NCI-H748 treated with DMSO at 0.1 percent for 48 hours (cell line): ENCODE measurements at places on chromosomes 6 and 20.

DNA sequence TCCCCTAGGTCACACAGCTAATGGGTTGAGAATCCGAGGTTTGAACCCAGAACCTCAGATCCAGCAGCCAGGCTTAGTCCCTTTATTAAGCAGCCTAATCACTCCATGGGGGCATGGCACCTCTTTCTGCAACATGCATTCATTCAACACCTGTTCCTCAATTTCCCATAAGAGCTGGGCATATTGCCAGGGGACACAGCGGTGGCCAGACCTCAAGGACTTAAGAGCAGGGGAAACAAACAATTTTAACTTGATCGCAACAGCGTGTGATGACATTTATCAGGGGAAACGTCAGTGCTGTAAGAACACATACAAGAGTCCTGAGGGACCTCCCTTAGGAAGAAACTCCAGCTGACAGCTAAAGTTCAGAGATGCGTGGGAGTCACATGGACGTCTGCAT, 267.4 kb upstream of the CDH4 start:
- peak; percentile 75 for DNase-seq

- no peak for DNase-seq
These were observed 454.9 kb downstream of the PTPRT start for GRCh38 chr20:42734660-42735368.

DNA sequence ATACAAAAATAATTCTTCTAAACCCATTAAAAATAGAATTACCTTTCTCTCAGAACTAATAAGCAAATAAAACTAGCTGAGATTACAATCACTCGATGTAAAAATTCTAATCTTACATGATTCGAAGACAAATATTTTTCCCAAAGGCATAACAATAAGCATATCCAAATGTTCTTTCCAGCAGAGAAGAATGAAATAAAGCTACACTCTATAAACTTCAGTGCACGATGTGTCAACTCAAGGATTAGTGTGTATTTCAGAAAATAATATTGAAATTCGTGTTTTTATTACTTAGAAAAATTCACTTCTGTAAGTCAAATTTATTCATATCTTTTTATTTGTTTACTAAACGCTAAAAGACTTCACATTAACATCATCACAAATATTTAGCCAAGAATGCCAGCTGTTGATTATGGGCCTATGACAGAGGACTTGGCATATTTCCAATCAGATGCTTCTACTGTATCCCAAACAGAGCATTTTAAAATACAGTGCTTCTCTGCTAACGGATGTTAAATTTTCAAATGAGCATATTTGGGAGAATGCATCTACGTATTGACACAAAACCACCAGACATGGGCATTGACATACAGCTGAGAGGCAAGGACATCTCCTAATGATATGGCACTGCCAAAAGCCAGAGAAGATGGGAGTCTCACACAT, 54.7 kb upstream of the PDE7B start:
- DNase-seq = no peak

- DNase-seq = no peak
These were observed 95.1 kb downstream of the MMS22L start for GRCh38 chr6:97187951-97188350.

DNA sequence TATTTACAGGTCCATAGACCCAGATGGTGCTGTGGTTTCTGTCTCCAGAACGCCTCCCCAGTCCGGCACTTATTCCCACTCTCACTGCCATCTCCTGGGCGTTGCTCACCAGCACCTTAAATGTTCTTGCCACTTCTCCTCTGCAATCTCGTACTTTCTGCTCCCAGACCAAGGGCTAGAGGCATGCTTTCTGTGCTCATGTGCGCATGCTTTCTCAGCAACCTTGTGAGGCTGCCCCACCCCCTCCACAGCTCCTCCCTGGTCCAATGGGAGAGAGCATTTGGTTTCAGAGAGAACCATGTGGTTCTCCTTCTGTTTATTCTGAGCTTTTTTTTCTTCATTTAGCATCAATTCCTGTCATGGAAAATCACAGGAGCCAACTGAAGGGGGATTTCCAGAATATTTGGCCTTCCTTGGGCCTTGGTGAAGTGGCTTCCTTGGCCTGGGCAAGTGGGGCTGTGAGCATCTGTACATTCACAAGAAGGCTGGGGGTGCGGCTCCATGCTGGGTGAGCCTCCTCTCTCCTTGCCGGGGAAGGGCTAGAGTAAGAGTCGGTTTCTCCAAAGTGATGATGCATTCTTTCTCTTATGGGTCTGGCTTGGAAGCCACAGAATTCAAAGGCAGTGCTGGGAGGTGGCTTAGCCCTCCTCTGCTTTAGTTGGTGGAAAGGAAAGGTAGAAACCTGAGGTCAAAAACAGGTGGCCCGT, 66.6 kb downstream of the PHACTR3 start:
- DNase-seq = no peak

DNA sequence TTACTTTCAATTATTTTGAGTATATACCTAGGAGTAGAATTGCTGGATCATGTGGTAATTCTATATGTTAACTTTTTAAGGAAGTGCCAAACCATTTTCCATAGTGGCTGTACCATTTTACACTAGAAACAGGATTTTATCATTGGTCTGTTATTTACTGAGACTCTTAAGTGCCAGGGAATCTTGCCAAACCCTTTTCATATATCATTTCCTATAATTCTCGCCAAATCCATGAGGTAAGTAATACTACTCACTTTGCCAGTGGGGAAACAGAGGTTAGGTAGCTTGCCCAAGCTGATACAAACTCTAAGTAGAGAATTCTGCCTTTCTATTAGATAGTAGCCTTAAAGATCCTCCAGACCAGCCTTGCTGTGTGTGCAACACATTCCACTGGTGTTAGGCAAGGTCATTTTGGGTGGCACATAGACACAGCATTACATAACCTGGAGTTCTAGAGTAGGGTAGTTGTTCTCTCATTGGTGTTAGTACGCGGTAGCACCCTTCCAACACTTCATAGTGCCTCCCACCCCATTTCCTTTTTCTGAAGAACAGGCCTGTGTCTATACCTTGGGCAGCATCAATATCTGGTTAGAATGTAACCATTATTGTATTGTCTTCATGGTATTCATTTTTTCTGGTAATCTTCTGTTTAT, 65.5 kb downstream of the ARID1B start:
- no peak for DNase-seq

- no peak for DNase-seq
These were observed 40.8 kb upstream of the SLC4A11 start for GRCh38 chr20:3279761-3280160.

- DNase-seq = no peak
These were observed 47.4 kb downstream of the GPR63 start for GRCh38 chr6:96789871-96790270.

DNA sequence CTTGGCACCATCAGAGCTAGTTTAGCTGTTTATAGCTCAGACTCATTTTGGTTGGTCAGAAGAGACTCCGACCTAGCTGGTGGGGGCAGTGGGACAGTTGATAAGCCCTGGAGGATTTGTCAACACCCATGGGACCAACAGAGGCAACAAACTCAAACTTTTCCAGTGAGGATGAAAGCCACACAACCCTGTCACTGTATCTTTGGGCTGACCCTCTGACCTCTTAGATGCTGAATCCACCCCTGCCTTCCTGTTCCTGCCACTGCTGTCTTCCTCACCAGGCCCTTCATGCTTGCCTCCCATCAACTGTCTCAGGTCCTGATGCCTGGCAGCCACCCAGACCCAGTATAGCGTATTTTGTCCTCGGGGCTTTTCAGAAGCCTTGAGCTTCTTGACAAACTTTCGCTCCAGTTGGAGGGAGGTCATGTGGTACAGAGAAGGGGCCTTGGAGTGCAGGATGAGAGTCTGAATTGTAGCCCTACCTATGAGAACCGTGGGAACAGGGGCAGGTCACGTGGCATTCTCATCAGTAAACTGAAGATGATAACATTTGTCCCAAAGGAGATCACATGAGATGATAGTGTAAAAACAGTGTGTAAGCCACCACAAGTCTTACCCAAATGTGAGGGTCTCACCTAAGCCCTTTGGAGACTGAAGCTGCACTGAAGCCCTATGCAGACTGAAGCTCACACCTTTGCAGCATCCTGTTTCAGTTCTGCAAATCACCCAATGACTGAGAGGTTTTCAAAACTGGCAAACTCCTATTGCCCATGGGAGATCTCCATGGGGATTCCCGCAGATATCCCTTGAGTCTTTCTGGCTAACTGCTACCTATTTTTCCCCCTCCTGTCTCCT, 72.0 kb upstream of the F13A1 start:
- DNase-seq = no peak
